Hypothalamus (tissue), 51 donors: ENCODE measurements at places on chromosomes 6 and 20.
A peak's percentile ranks its signal among the peaks of the same experiment; 100 is the strongest.

- peak; percentile 4 for DNase-seq
Observed at GRCh38 chr20:50580016-50580747, 70.0 kb downstream of the PTPN1 start.

- DNase-seq, result no peak
Observed at GRCh38 chr6:164075981-164076615, 661.6 kb downstream of the QKI start.

DNA sequence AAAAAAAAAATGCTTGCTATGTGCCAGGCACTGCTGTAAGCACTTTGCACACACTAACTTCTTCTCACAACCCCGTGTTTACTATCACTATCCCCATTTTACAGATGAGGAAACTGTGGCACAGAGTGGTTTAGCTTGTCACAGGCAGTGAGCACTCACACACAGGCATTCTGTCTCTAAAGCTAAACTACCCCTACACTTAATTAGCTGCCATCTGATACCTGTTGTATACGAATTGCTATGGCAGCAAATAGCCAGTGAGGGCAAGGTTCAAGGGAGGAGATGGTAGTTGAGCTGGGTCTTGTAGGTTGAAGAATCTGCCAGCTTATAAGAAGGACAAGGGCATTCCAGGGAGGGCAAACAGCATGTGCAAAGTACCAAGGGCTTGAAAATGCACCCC, 5.2 kb downstream of the TNNC2 start:
- no peak for DNase-seq

DNA sequence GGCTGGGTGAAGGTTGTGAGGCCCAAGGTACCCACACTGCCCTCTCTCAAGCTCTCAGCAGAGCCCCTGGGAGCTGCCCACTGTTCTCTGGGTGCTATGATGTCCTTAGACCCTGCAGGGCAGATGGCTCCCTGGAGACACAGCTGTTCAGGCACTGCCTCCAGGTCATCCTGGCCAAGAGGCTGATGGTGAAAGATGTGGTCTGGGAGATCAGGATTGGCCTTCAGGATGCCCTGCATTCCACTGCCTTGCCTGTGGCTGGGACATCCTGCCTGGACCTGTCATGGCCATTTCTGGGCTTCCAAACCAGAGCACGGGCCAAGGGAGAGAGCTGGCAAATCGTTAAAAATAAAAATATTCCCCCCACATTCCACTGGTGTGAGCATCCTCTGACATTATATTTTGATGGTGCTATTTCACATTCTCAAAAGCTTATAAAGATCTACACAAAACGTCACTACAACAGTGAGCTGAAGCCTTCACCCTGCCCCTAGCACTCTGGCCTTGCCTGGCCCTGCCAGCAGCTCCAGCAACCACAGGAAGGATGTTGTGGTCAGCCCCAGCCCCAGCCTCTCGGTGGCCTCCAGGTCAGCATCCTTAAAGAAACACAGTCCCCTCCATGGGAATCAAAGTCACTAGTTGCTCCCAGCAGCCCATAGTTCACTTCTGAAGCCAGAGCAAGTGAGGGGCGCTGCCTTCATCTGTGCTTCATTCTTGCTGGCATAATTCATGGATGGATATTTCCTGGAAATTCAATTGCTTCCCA, 13.5 kb upstream of the KCNK16 start:
- DNase-seq, result no peak

DNA sequence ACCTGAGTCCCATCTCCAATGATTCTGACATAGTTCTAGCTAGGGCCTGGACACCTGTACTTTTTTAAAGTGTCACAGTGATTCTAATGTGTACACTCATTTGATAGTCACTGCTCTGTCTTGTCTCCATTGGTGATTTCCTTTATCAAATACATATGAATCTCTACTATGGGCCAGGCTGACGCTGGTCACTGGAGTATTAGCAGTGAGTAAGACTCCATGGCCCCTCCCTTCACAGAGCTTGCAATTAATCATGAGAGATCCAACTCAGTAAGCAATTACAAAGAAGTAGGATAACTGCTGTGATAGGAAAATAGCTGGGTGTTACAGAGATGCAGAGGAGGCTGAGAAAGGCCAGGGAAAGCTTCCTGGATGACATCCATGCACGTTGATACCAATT, 19.3 kb upstream of the SASH1 start:
- DNase-seq, result no peak

DNA sequence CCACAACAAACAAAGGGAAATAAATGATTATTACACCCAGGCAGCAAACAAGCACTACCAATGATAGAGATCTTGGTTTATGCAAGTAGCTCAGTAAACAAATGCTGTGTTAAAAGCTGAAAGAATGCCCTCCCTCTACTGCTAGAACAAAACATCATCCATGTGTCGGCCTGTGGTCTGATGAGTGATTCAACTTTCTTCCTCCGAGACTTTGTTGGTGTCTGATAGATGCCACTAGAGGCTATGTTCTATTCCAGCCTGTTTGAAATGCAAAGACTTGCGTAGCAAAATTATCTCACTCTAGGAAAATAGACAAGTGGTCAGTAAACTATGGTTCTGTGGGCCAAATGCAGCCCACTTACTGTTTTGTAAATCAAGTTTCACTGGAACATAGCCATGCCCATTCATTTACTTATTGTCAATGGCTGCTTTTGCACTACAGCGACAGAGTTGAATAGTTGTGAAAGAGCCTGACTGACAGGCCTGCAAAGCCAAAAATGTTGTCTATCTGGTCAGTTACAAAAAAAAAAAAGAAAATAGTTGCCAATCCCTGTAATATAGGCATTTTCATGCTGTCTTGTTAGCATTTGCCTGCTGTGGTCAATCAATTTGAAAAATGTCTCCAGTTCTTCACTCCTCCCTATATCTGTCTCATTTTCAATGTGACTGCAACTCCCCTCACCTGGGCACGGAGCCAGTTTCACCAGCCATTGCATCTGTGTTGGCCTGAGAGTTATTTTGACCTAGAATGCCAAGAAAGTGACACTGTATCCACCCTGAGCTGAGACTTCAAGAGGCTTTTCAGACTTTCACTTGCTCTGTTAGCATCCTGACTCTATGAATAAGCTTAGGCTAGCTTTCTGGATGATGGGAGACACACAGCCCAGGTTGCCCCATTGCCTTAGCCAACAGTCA, 544.6 kb upstream of the BTBD3 start:
- peak; percentile 8 for DNase-seq

DNA sequence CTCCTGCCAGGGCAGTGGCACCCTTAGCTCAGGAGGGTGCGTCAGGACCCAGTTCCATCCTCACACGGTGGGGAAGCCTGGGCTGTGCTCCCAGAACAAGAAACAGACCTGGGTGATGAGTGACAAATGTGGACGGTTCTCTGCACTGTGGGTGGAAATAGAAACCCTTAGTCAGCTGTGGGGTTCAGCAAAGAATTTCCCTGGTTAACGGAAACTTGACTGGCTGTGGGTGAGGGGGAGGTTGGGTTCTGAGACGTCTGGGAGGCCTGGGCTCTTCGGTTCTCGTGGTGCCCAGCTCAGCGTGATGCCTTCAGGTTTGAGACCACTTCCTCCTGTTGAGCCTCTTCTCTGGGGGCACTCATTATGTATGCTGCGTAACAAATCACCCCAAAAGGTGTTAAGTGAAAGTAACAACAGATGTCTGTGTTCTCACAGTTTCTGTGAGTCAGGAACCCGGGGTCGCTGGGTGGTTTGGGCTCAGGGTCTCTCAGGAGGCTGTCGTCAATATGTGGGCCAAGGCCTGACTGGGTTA, 53.1 kb upstream of the FAM83D start:
- no peak for DNase-seq

- DNase-seq, result no peak
Observed at GRCh38 chr6:35610830-35611229, 77.9 kb downstream of the FKBP5 start.

DNA sequence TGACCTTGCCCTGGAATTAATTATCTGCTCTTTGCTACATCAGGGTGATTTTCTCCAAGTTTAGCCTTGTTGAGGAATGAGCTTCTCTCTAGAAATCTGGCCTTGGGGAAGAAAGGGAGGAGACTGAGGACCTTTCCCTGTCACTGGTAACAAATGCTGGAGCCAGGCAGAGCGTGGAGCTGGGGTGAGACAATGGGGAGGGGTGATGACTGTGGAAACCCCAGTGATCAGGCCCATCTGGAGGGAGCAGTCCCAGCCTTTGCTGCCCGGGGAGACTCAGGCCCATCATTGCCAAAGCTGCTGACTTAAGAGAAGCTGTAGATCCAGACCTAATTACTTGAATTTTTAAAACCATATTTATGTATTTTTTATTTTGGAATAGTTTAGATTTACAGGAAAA, 31.3 kb downstream of the BCAS4 start:
- DNase-seq, result no peak

DNA sequence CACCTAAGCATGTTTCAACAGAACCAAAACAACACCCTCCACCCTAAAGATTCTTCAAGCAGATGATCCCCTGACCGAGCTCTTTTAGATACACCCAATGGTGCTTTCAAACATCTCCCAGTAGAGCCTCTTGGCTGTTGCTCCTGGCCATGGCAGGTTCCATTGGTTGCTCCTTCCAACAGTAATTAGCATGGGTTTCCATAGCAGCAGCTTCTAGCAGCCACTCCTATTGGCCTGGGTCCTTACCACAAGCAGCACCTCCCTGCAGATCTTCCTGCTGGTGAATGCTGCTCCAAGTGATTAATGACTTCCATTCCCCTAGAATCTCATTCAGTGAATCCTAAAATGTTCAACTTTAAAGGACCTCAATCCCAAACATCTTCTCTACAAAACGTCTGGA, 13.9 kb downstream of the CCN2 start:
- DNase-seq, result no peak
